Breast epithelium (tissue), 4 donors: ENCODE measurements at places on chromosomes 7 and 10. TPM values are rescaled to one million over a fixed set of nuclear protein-coding genes. Genes with fewer than 3 reads are reported as not detected.

GRCh38 chr10:51894771-51895578, 195.6 kb upstream of the CSTF2T start:
- peak; percentile 60 for DNase-seq

- no peak for DNase-seq
Measured at GRCh38 chr10:58715061-58715460, 202.4 kb downstream of the BICC1 start.

- DNase-seq: no peak
Measured at GRCh38 chr7:33832271-33832721, 73.0 kb upstream of the BMPER start.

DNA sequence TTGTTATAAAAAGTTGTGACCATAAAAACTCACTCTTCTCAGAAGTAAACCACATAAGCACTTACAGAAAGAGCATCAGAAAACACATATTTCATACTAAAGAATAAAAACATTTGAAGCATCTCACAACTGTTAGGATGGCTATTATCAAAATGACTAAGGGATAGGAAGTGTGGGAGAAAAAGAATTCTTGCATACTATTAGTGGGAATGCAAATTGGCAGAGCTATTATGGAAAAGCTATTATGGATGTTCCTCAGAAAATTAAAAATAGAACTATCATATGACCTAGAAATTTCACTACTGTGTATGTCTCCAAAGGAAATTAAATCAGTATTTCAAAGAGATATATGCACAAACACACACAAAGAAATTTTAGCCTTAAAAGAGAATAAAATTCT, 25.2 kb upstream of the POT1 start:
- no peak for DNase-seq

- DNase-seq: no peak
Measured at GRCh38 chr7:97005183-97006054, at the start of gene DLX6. DLX6 (plus strand) TSS chr7:97005553; CDS start chr7:97005978, 425 bp downstream.

GRCh38 chr10:78342827-78343653, 309.4 kb downstream of the RPS24 start:
- DNase-seq: no peak

DNA sequence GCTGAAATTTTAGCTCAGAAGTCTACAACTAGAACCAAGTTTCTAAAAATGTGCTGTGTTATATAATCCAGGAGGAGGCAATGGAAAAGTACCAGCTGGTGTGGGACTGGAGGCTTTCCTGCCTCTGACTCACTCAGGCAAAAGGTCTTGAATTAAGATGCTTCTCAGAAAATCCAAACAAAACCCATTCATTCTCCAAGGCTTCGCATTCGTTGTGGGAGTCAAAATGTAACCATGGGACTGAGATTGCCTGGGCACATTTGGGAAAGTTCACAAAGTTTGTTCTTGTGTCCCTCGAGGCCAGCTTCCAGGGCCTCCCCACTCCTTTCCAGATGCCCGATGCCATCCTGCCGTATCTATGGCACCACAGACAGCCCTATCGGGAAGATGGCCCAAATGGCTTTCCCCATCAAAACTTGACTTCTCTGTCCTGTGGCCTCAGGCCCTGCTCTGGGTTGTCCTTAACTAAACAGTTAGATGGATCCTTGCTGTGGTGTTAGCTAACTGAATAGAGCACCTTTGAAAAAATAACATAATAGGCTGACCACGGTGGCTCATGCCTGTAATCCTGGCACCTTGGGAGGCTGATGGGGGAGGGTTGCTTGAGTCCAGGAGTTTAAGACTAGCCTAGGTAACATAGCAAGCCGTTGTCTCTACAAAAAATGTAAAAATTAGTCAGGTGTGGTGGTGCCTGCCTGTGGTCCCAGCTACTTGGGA, 180.5 kb downstream of the PFKFB3 start:
- no peak for DNase-seq

GRCh38 chr10:36278176-36278575, 636.1 kb upstream of the FZD8 start:
- DNase-seq: no peak

DNA sequence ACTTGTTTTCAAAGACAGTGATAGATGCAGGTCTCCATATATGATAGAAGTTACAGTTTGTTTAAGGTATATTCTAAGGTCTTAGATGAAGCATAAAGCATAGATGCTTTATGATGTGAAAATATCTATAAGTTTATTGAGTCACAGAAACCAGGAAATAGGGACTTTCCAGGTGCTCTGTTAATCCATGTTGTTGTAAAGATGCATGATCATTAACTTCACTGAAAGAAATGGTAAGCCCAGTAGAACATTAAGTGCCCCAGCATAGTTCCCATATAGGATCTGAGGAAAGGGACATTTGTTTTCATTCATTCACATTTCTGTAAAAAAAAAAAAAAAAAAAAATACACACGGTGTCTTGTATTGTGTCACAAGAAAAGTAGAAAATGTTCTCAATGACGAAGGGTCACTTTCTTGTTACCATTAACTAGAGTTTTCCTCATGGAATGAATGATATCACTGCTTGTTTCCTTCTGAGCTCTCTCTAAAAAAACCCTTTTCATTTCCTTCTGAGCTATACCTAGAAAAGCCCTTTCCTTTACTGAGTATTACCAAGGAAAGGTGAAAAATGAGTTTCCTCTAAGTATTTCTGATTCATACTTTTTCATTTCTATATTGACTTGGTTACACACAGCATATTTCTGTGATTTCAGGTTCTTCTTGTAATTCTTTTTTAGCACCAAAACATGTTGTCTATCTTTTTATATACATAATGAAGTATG, 105.2 kb downstream of the MACC1 start:
- DNase-seq: no peak

DNA sequence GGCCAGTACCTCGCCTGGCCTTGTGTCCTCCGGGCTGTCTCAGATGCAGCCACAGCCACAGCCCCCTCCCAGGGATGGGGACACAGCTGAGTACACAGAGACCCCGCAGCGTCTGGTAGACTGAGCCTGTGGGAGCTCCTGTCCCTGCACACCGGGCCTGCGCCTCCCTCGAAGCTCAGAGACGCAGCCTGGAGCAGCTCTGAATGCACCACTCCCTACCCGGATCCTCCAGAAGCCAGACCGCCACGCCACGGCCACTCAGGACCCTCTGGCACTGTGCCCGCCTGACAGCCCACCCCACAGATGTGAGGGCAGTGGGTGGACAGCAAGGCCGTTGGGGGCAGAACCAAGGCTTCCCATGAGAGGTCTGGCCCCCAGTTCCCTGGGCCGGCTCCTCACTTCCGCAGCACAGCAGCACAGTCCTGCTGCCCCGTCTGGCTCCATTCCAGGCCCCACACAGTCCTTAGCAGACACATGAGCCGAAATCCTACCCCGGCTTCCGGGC, 40.8 kb downstream of the PAPOLB start:
- no peak for DNase-seq

DNA sequence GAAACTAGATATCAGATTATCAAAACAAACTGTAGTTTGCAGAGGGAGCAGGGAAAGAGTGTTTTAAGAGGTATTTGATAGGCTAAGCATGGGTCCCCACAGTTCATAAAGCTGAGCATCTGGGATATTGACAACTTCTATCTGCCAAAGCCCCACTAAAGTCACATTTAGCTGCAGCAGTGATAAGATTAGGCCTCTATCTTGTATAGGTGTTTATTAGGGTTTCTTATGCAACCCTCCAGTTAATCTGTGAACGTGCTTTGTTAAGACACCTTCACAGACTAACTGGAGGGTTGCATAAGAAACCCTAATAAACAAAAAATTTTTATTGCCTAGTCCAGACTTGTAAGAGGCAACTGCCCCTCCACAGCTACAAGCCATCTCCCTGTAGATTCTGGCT, 78.0 kb downstream of the CYP51A1 start:
- no peak for DNase-seq

DNA sequence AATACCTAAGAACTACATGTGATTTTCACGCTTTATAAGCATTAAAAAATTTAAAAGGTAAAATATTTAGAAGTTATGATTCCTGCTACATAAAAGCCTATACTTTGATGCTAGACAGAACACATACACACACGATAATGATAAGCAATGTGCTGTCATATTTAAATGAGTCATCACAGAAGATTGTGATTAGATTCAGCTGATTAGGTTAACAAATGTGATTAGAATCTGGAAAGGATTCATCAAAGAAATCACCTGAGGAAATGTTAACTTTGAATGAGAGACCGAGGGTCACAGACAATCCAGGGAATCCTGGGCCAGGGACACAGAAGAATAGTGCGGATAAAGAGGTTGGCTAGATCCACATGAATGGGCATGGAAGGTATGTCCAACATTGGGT, 42.0 kb upstream of the CYP2C18 start:
- DNase-seq: no peak

DNA sequence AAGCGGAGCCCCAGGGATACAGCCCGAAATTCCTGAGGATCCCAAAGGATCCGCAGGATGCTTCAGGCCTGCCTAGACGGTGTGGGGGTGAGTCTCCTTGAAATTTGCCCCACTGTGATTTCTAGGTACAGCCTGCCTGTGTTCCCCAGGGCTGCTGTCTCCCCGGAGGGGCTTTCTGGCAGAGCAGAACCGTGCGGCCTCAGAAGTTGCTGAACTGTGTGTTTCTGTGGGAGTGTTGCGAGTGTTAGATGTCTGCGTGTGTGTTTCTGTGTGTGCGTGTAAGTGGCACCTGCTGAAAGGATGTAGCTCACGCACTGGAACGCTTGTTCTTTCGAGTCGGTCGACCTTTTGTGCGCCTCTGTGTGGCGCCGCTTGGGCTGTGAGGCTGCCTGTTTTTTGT, 27.8 kb upstream of the ZNF273 start:
- no peak for DNase-seq

GRCh38 chr10:119737039-119737663, 11.3 kb downstream of the INPP5F start:
- no peak for DNase-seq

- DNase-seq: no peak
Measured at GRCh38 chr10:111874576-111874975, 309.0 kb downstream of the GPAM start.

DNA sequence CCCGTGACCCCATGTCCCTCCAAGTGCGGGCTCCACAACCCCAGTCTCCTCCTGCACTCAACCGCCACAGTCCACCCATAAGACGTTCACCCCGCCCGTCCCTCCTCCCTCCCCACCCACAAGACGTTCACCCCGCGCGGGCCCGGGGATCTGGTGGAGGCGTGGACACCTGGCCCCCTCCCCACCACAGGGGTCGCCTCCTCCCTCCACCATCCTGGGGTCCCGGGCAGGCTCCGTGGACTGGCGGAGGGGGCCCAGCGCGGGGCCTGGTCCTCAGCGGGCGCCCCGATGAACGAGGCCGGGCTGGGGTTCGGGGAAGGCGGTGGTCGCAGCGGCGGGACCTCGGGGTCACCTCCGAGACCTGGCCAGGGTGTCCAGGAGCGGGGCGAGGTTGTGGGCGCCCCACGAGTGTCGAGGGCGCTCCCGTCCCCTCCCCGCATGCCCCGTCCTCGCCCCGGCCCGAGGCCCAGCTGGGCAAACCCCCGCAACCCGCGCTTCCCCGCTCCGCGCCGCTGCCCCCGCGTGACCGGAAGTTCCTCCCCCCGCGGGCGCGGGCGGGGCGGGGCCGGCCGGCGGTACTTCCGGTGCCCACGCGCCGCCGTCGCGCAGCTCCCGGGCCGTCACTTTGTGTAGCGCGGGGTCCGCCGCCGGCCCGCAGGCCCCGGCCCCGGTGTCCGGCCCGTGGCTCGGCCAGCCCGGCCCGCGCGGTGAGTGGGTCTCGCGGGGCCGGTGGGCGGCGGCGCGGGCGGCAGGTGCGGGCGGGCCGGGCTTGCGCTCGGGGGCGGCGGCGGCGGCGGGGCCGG, at the start of gene ZNF316:
TSS of gene ZNF316 (plus strand) at position 578 of the 803 bp plus-strand sequence. CDS start 5,092 bp downstream, outside the sequence.
- DNase-seq: no peak

- no peak for DNase-seq
Measured at GRCh38 chr10:44960088-44960460, 472 bp downstream of the RASSF4 start.

GRCh38 chr7:123562121-123562520, 4.5 kb upstream of the NDUFA5 start:
- DNase-seq: no peak

DNA sequence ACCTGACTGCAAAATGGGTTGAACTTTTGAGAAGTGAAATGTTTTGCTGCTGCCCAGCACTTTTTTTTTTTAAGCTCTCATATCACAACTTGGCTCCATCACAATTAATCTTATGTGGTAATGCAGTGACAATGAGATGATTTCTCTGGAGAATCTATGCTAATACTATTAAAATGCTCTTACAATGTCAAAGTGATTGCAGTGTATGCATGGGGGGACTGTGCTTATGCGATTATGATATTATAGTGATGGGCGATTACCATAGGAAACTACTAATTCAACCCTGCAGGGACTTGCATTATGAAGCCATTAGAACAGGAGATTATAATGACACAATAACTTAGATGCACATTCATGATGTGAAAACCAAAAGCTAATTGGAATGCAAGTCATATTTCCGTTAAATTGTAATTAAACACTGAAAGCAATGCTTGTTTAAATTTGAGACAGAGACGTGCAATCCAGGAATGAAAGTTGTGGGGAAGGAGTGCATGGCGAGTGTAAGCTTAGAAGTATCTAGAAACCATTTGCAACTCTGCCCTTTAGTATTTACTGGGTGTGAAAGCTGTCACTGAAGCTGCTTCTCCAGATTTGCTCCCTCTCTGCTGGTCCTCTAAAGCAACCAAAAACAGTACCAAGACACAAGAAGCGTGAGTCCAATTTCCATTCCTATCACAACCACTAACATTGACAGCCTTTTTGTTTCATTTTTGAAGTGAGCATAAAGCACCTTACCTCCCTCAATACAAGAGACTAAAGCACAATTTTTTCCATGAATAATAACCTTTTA, 21.6 kb downstream of the PTER start:
- no peak for DNase-seq

DNA sequence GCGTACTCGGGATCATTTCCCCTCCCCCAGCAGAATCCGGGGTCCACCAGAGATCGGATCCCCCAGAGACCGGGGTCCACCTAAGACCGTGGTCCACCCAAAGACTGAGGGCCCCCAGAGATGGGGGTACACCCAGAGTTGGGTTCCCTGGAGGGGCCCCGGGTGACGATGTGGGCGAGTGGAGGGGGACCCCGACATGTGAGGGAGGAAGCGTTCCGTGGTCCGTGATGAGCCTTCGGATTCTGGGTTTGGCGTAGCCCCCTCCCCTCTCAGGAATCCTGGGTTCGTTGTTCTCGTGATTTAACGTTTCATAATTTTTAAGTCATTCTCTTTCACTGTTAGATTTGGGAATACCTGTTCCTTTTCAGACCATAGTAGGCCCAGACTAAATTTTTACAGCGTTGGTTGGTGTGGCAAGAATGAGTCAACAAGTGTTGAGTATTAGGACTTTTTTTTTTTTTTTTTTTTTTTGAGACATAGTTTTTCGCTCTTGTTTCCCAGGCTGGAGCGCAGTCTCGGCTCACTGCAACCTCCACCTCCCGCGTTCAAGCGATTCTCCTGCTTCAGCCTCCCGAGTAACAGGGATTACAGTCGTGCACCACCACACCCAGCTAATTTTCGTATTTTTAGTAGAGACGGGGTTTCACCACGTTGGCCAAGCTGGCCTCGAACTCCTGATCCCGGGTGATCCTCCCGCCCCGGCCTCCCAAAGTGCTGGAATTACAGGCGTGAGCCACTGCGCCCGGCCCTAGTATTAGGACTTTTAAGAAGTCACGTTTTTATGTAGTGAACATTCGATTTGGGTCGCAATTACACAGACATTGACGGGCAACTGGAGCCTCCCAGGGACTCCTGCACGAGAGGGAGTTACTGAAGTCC, 672 bp downstream of the GTPBP4 start:
- no peak for DNase-seq

GRCh38 chr7:45863715-45864114, 9.2 kb downstream of the CCDC201 start:
- no peak for DNase-seq

AGAP9 gene
- 21.0 TPM for total RNA-seq

TRPV6 gene
- 13.4 TPM for total RNA-seq

HOXA1 gene
- 0.44 TPM for total RNA-seq

CACNA2D1 gene
- total RNA-seq: 10.2 TPM

C7orf57 gene
- total RNA-seq: not detected

OR2A5 gene
- total RNA-seq: not detected

DLX6 gene
- not detected for total RNA-seq

CACNB2 gene
- 7.5 TPM for total RNA-seq
